NCI-H1436 (cell line): ENCODE measurements at places on chromosomes 3 and 15.

GRCh38 chr15:39456582-39457330 is 124.1 kb upstream of the THBS1 start:
- DNase-seq, result no peak

GRCh38 chr15:45093013-45093412 is 21.0 kb downstream of the DUOX2 start:
- DNase-seq, result no peak

DNA sequence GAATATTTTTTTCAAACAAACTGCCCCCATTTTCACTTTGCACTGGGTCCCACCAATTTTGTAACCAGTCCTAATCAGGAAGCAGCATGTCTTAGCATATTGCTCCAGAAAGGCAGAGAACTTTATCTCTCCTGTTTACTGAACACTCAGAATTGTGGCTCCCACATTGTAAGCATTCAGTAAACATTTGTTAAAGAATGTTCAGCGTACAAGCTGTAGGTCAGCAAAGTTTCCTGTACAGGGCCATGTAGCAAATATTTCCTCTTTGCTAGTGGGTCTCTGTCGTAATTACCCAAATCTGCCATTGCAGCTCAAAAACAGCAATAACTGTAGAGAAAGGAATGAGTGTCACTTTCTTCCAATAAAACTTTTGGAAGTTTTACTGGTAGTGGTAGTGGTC is 393.3 kb downstream of the GRM7 start:
- DNase-seq, result no peak

DNA sequence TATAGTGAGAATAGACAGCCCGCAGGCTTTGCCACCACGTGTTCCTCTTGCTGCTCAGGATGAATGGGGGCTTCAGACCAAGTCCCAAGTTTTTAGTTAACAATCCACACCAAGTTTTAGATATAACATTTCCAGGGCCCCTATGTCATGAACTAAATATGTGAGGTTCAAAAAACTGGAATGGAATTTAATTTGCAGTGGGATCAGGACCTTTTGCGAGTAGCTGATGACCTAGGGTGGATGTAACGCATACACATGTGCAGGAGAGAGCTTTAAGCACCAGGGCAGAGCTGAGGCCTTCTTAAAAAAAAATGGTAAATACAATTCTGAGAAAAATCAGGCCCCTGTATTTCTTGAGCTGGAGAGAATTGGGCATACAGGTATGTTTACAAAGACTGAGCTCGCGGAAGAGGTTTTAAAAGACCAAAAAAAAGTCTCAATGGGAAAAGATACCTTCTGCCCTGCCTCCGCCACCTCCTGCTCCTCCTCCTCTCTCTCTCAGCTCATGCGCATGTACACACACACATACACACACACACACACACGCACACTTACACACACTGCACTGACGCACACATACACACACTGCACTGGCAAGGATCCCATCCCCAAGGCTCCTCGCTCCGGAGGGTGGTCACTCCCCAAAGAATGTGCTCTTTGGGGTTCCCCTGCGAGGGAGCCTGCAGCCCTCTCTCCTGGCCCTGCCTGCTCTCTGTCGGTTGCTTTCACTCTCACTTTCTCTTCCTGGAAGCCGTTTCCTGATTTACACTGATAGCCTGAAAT is 48.2 kb upstream of the IGF1R start:
- no peak for DNase-seq

DNA sequence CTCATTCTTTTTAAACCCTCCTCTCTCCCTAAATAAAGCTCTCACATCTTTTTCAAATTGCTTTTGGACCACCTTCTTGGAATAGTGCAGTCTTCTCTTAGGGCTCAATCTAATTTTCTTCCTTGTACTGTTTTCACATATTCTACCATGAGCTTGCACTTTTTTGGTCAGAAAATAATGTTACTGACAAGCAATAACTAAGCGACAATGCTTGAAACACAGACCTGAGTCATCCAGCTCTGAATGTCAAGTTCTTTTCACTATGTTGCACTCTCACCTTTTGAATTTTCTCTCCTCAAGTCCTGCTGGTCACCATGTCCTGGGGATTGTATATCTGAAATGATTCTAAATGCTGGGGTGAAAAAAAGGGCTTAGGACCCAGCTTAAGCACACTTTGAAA is 8.9 kb downstream of the TNFAIP8L3 start:
- no peak for DNase-seq

GRCh38 chr3:71417791-71418190 is 165.7 kb downstream of the FOXP1 start:
- no peak for DNase-seq

DNA sequence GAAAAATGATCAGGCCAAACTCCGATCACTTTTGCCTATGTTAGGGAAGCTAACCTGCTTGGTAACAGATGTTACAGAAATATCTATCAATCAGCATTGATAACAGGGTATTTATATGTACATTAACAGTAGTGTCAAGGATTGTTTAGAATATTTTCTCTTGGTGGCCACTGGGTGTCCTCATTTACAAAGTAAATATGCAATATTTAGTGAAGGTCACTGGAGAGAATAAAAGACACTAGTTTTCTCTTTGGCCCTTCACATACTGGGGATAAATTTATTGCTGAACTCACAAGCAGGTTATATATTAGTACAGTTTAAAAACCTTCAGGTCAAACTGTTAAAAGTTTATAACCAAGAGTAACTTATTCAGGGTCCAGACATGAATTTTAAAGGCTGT is 69.0 kb downstream of the TIGIT start:
- no peak for DNase-seq

GRCh38 chr3:125024817-125025216 is 31.0 kb downstream of the HEG1 start:
- no peak for DNase-seq
